Right kidney (tissue), 9 donors: ENCODE measurements at places on chromosomes 7 and 10.

DNA sequence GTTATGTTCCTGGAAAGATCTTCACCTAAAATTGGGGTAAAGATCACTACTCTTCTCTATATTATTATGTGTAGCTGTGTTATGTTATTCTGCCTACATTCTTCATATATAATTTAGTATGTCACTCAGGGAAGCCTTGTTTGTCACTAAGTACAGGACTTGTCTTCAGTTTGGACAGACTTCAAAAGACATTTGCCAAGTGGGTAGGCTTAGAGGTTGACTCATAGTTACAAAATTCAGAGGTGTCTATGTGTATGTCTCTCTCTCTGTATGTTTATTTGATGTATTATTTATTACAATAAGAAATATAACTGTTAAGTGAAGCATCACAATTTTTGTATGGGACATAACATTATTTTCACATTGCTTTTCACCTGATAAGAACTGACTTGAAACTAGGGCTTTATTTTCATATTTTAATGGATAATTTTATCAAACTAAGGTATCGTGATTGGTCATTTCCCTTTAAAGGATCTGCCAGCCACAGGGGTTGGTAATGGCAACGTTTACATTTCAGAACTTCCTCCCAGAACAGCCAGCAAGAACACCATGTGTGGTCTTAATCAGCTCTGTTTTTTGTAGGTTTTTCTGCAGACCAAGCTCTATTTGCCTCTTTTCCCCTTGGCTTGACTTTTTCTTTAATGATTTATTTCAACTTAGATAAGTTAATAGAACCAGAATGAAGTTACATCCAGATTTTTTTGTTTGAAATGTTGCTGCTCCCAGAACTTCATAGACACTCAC is 262.1 kb upstream of the CACNA2D1 start:
- DNase-seq, result no peak

- DNase-seq, result no peak
Observed at GRCh38 chr10:59465088-59465487, 102.7 kb upstream of the FAM13C start.

DNA sequence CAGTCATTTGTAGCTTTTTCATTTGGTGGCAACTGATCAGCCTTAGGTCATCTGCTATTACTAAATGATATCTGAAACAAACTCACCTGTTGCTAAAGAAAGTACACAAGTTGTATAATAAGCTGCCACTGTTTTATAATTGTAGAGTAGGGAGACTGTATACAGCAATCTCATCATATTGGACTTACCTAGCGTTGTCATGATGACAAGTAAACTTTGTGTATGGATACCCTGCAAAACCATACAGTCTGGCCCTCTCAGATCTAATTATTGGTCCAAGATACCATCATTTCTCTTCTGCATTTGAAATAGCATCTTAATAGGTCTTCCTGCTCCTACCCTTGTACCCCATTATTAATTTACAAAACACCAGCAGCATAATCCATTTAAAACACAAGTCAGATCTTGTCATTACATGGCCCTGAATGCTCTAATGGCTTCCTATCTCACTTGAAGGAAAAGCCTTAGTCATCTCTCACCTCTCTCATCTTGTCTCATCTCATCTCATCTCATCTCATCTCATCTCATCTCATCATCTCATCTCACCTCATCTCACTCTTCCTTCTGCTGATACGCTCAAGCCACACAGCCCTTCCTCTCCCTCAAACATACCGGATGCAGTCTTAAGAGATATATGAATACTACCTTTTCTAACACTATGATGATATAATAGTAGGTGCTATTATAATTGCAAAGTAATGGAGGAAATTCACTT is 540.6 kb downstream of the MDFIC start:
- no peak for DNase-seq

DNA sequence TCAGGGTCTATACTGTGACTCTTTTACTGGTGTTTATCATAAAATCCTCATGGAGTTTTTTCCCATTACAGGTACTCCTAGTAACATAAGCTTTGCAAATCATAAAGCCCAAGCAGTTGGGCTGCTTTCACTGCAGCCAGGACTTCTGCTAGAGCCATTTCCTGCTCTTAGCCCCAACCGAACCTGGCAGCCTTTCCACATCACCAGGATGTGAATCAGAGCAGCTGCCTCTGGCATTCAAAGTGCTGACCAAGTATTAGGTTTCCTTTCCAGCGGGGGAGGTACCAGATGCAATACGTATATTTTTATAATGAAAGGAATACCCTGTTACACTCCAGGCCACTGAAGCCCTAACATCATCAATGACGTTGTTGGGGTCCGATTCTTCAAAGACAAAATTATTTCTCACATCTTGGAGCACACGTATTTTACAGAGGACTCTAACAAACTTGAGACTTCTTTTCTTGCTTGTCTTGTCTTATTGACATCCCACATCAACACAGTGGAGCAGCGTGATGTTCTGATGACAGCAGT is 3.6 kb upstream of the HTR5A start:
- DNase-seq, result no peak

DNA sequence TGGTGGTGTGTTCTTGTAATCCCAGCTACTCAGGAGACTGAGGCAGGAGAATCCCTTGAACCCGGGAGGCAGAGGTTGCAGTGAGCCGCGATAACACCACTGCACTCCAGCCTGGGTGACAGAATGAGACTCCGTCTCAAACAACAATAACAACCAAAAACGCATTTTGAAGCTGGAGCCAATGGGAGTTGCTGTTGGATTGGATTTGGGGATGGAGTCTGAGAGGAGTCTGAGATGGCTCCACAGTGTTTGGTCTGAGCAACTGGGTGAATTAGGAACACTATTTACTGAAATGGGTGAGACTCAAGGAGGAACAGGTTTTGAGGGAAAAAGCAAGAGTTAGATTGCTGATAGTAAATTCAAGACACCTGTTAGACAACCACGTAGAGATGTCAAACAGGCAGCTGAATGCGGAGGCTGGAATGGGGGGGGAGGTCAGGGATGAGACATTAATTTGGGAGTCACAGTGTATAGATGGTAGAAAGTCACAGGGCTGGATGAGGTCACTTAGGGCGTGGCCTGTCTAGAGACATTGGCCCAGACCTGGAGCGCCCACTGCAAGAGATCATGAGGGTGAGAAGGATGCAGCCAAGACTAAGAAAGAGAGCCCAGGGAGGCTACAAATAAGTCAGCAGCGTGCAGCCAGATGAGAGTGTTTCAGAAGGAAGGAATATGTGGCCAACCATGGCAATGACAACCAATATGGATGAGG is 56.4 kb downstream of the CYCS start:
- no peak for DNase-seq
